H1 (cell line): ENCODE measurements at places on chromosomes 13 and 19.

DNA sequence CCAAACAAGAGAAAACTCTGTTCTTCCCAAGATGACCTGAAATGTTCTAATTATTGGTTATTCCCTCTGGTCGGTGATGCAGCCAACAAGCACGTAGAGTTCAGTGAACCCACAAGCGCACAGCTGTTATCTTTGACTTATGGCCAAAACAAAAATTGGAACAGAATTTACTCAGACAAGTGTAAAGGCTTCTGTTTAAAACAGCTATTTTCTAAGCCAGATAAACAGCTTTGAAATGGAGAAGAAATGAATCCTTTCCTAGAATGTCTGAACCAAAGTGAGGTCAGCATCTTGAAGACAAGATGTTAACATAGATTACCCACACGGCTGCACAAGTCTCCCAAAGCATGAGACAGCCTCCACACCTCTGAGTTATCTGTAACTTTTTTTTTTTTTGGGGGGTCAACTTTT is 669.2 kb downstream of the DIAPH3 start:
- H3K27me3 ChIP-seq, result no peaks in the 10 kb centered on the region
- no peak overlapping the region for H3K27ac ChIP-seq
- H3K4me3 ChIP-seq, result no peak overlapping the region
- no peak for DNase-seq

DNA sequence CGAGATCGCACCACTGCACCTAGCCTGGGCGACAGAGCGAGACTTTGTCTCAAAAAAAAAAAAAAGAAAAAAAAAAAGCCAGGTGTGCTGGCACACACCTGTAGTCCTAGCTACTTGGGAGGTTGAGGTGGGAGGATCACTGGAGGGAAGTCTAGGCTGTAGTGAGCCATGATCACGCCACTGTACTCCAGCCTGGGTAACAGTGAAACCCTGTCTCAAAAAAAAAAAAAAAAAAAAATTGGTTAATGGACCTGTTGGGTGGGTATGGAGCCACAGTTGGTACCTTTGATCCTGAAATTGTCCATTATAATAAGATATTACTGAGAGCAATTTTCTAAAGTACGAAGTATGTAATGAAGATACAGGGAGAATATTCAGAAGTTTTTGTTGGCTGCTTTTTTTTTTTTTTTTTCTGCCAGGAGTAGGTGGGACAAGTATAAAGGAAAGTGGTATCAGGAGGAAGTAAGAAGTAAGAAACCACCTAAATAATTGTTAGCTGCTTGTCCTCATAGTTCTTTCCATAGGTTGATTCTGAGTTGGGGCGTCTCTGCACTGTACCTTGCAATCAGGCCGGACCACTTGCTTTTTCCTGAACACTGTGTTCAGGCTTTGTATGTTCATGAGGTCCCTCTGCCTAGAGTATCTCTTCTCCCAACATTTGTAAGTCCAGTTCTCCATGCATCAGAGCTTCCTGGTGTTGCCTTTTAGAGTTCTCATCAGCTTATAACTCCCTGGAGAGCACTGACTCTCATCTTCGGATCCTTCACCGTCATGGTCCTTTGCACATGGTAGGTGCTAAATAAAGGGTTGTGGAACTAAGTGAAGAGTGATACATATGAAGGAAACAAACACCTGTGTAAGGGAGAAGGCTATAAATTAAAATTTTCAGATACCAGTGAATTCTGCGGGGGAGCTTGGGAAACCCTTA is 31.7 kb downstream of the ARHGAP35 start:
- DNase-seq, result no peak
- peaks cover 2% of the 10 kb centered on the region; the same call in 1 of the 2 replicates for H3K4me1 ChIP-seq
- no peak overlapping the region for H3K4me3 ChIP-seq
- no peaks in the 10 kb centered on the region for H3K36me3 ChIP-seq
- no peaks in the 10 kb centered on the region for H3K27me3 ChIP-seq

DNA sequence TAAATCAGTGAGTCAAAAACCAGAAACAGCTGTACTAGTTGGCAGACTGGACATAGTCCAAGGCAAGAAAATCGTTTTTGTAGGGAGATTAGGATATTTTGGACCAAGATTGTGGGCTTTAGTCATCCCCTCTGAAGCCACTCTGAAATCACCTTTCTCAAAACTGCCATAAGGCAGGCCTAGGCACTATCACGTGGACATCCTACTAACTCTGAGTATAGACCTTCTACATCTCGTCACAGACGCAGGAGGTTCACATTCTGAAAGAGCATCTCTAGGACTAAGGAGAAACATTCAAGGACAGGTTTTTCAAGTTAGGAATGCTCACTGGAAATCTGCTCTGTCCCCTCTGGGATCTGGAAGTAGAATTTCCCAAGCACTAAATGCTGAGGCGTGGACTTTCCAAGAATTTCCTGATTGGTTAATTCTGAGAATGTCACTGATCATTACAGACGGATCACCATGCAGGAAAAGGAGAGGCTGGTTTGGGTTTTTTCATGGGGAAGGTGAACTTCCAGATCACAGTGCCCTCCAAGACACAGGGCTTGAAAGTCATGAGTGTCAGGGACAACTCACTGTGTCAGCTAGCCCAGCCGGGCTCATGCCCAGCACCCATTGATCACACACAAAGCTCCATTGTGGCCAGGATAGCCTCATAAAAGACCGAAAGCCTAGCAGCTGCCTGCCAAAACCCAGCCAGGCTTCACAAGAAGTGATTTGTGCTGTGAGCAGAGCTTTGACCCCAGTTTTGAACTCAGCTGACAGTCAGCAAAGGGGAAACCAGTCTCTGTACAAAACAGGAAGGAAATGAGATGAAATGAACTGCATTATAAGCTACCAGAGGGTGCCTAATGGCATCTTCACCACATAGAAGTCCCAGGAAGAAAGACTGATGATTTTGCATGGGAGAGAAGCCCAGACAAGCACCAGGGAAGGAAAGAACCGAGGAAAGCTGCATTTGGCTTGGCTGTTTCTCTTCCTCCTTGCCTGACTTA is 2.7 kb upstream of the RUBCNL start:
- DNase-seq, result no peak
- H3K36me3 ChIP-seq, result no peaks in the 10 kb centered on the region
- H3K4me3 ChIP-seq, result no peak overlapping the region
- peaks cover 5% of the 10 kb centered on the region for H3K27me3 ChIP-seq
- H3K4me1 ChIP-seq, result peaks cover 11% of the 10 kb centered on the region; the same call in 1 of the 2 replicates
- H3K27ac ChIP-seq, result no peak overlapping the region

DNA sequence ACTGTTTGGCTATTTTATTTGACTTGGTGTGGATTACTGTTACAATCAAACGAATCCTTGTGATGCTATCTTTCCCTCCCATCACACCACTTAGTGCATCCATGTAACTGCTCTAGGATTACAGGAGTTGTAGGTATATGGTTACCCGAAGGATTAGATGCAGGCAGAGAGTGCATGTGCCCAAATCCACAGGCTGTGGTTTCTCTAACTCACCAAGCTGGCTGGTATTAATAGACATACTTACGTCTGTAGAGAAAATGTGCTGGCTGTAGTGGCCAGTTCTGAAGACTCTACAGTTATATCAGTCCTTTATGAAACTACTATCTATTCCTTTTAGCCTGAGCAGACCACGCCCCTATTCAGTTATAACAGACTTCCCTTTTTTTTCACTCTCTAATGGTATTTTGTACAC is 1.1 kb upstream of the HMGB1 start:
- peaks cover 16% of the 10 kb centered on the region for H3K36me3 ChIP-seq
- no peaks in the 10 kb centered on the region for H3K27me3 ChIP-seq
- DNase-seq, result no peak
- peak overlapping the region; percentile 96 for H3K4me3 ChIP-seq

GRCh38 chr13:113196970-113197737 is 11.3 kb downstream of the PCID2 start:
- no peaks in the 10 kb centered on the region for H3K4me1 ChIP-seq
- H3K36me3 ChIP-seq, result peaks cover 57% of the 10 kb centered on the region
- no peak overlapping the region for H3K4me3 ChIP-seq
- DNase-seq, result no peak
- no peaks in the 10 kb centered on the region for H3K27me3 ChIP-seq

GRCh38 chr13:25371875-25372283 is at the start of gene ATP8A2:
Gene ATP8A2 (plus strand): TSS chr13:25371974. CDS start chr13:25372213, 239 bp downstream.
- peaks cover 8% of the 10 kb centered on the region for H3K4me1 ChIP-seq
- DNase-seq, result no peak
- peak within 1 kb of the TSS; percentile 47 for H3K4me3 ChIP-seq
- peaks cover 31% of the 10 kb centered on the region for H3K27me3 ChIP-seq
- H3K36me3 ChIP-seq, result no peaks in the 10 kb centered on the region

DNA sequence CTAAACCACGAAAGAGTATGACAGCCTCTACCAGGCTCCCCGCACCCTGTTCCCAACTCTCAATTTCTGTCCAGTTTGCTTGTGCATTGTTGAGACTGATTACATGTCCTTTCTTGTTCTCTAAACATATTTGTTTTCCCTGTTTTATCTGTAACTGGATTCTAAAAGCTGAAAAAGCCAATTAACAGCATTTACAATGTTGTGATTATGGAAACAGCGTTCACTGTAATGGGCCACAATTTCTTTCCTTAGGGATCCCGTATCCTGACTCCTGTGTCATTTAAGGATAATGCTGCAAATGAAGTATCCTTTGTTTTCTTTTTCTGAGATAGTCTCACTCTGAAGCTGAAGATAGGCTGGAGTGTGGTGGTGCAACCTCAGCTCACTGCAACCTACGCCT is 20.5 kb downstream of the EBPL start:
- H3K36me3 ChIP-seq, result peaks cover 19% of the 10 kb centered on the region
- no peak overlapping the region for H3K27ac ChIP-seq
- DNase-seq, result no peak
- H3K4me3 ChIP-seq, result no peak overlapping the region

- H3K4me1 ChIP-seq, result peaks cover 4% of the 10 kb centered on the region; the same call in 1 of the 2 replicates
- no peak overlapping the region for H3K4me3 ChIP-seq
- H3K27ac ChIP-seq, result no peak overlapping the region
- no peak for DNase-seq
These were observed 47.9 kb downstream of the CERS4 start for GRCh38 chr19:8257052-8257443.

DNA sequence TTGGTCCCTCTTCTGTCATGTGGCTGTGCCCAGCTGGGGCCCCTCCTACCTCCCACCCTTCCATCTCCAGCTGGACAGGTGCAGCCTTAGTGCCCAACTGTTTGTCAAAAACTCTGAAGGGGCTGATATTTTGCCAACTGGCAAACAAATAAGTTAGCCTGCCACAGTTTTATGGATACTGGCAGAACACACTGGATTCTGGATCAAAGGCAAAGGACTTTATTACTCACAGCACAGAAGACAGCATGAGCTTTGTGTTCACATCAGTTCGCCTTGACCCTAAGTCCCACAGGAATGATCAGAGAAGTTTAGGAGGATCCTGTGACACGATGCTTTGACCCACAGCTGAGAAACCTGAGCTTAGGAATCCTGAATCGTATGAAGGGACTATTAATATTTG is 16.4 kb downstream of the KLK2 start:
- H3K4me3 ChIP-seq, result no peak overlapping the region
- no peaks in the 10 kb centered on the region for H3K4me1 ChIP-seq
- no peaks in the 10 kb centered on the region for H3K36me3 ChIP-seq
- DNase-seq, result no peak

DNA sequence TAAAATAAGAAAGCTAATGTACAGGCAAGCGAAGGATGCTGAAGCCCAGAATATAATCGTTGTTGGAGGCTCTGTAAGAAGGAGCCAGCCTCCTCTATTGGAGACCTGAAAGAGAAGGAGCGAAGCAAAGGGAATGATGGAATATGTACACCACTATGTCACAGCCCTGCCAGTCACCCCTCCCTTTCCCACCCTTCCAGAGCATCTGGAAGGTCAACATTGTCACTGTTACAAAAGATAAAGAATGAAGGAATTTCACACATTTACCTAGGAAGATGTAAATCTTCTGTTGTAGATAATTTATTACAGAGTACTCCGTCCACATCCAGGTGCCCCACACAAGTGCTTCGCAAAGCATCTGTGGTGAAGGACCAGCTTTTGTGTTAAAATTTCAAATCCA is 39.7 kb upstream of the SACS start:
- H3K27me3 ChIP-seq, result no peaks in the 10 kb centered on the region
- no peak overlapping the region for H3K27ac ChIP-seq
- DNase-seq, result no peak
- no peaks in the 10 kb centered on the region for H3K4me1 ChIP-seq

DNA sequence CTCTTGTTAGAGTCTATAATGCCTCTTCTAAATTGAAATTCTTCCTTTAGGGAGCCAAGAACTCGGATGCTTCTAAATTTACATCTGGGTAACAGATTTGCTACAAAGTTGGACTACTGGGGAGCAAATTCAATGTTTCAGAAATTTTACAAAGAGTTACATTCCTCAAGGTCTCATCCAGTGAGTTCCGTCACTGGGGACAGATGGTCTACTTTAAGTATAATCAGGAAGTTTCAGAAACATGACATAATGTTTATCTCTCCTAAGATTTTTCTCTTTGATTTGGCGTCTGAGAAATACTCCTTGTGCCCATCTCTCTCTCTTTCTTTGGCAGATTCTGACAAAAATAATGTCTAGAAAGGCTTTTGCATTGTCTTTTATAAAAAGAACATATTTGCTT is 81.5 kb upstream of the MBNL2 start:
- H3K27me3 ChIP-seq, result no peaks in the 10 kb centered on the region
- no peak overlapping the region for H3K27ac ChIP-seq
- no peaks in the 10 kb centered on the region for H3K36me3 ChIP-seq
- H3K4me3 ChIP-seq, result no peak overlapping the region
- H3K4me1 ChIP-seq, result no peaks in the 10 kb centered on the region
- DNase-seq, result no peak

DNA sequence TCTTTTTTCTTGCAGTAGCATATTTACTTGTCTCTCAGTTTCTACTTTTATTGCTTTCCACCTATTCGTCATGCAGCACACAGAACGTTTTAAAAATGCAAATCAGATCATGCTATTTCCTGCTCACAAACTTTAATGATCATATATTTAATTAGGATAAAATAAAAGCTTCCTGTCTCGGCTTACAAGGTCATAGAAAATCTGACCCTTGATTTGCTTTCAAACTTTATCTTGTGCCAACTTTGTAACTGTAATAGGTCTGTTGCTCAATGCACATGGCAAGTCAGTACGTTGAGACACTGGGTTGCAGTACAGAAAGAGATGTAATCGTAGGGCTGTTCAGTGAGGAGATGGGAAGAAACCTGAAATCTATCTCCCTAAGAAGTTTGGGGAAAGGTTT is 95.6 kb upstream of the CSNK1A1L start:
- H3K36me3 ChIP-seq, result no peaks in the 10 kb centered on the region
- H3K27me3 ChIP-seq, result no peaks in the 10 kb centered on the region
- H3K4me1 ChIP-seq, result peaks cover 18% of the 10 kb centered on the region; the same call in 1 of the 2 replicates

DNA sequence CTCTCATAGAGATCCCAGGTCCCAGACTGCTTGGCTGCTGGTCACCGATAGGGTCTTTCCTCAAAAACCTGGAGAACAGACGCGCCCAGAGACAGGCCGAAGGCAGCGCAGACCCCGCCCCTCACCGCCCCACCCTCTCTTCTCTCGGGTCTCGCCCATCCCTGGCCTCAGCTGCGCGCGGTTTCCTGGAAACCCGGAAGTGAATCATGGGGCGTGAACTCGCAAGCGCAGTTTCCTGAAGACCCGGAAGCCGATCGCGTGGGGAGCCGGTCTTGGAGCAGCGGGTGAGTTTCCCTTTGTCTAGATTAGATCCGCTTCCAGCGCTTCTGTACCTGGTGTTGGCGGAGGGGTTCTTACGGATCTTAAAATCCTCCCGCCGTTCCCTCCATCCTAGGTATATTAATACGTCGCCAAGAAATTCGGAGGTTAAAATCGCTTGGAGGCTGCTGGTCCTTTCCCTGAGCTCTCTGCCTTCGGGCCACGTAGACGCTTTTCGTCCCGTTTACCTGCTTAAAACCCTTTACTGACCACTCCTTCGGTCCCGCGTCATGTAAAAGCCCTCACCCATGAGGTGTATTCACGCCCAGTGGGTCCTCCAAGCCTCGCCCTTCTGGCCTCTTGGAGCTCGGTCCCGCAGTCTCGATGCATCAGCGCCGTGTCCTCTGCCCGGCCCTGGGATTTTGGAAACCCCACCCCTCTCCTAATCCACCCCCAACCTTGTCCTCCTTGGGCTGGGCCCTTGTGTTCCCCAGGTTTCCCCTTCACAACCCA is at the start of gene ZNF578:
Gene ZNF578 (plus strand): TSS at position 230 of the 771 bp plus-strand sequence. CDS start 48,293 bp downstream, outside the sequence.
- peaks cover 15% of the 10 kb centered on the region for H3K36me3 ChIP-seq
- no peak within 1 kb of the TSS for H3K27ac ChIP-seq
- H3K4me3 ChIP-seq, result peak within 1 kb of the TSS; percentile 85; the same call in 1 of the 2 replicates
